Adrenal gland (tissue), 19 donors: ENCODE measurements at places on chromosomes 16 and 17.

- peak; percentile 81 for DNase-seq
Observed at GRCh38 chr17:57577751-57578607, 167.1 kb downstream of the CCDC182 start.

- no peak for DNase-seq
Observed at GRCh38 chr17:653724-654123, 60.9 kb downstream of the VPS53 start.

DNA sequence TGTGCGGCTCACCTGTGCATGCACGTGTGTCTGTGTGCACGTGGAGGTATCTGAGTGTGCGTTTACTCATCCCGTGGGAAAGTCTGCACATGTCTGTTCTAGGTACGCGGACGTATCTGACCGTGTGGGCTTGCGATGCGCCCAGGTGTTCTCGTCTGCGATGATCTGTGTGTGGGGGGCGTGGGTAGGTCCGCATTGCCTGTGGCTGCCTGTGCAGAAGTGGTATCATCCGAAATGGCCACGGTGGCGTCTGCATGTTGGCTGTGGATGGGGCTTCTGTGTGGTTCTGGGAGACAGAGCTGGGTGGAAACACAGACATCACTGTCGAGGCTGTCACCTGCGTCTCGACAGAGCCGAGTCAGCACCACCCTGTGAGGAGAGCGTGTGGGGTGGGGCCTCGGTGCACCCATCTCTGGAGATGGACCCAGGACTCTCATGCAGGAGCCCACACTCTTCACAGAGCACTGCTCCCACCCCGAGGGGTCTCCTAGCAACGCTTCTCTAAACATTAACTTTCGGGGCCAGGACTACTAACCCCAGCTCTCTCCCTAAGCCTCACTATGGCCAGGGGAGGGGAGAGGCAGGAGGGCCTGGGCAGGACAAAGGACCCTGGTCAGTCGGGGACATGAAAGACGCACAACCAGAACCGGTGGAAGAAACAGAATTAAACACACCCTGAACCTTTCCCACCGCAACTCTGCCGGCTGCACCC is 8.4 kb downstream of the DPEP1 start:
- DNase-seq, result no peak

DNA sequence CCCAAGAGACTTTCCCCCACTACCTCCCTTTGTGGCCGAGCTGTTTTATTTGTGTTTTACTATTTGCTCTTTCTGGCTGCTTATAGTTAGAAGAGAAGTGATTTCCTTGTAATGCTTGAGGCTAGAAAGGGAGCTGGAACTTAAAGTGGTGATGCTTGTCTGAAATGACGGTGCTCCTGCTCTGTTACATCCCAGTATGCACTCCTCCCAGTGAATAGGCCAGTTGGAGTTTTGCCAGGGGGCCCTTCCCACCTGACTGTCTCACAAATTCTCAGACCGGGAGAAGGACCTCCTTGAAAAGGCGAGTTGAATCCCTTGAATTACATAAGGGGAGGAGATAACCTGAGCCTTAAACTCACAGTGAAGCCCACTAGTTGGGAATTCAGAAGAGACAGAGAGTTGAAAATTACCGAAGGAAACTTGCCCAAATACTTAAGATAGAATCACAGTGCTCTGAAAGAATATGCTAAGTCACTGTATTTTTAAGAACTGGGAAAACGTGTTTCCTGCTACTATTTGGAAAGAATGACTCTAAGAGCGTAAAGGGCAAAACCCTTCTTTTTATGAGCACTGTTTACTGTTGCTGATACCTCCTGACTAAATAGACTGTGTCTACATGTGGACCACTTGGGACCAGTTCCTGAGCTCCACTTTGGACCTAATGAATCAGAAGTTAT is 84.7 kb upstream of the CLEC3A start:
- DNase-seq, result no peak

DNA sequence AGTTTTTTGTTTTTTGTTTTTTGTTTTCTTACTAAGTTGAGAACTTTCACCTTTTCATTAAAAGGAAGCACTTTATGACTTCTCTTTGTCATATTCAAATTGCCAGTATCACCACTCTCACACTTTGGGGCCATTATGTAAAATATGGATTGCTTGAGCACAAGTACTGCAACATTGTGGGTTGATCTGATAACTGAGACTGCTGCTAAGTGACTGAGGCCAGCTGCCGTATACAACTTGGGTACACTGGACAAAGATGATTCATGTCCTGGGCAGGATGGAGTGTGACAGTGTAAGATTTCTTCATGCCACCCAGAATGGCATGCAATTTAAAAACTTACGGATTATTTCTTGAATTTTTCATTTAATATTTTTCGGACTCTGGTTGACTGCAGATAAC is 7.8 kb downstream of the TTC19 start:
- no peak for DNase-seq

GRCh38 chr17:39026980-39027451 is 59.8 kb upstream of the FBXO47 start:
- DNase-seq, result peak; percentile 53

DNA sequence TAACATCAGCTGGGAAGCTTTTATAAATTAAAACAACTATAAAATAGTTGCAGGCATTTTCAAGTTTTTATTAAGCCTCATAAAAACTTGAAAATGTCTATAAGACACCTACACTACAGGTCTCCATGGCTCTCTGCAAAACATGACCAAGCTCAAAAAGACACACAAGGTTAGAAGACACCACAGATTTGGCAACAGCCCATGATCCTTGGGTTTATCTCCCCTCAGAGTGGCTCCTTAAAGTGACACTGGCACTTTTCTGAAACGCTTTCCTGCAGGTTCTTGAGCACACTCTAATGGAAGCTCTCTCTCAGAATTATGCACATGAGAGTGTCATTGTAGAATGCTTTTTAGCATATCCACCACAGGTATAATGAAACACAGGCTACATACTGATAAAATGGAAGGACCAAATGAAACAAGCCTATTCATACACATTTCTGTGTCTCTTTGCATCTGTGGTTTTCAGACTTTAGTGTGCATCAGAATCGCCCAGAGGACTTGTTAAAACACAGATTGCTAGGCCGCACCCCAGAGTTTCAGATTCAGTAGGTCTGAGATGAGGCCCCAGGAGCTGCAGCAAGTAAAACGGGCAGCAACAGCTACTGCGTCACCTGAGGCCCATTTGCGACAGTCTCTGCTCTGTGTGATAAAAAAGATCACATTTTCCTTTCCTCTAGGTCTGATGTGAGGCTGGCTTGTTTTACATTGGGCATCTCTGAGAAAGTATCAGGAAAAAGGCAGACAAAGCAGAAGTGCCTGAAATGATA is 75.0 kb upstream of the WSB1 start:
- DNase-seq, result no peak

DNA sequence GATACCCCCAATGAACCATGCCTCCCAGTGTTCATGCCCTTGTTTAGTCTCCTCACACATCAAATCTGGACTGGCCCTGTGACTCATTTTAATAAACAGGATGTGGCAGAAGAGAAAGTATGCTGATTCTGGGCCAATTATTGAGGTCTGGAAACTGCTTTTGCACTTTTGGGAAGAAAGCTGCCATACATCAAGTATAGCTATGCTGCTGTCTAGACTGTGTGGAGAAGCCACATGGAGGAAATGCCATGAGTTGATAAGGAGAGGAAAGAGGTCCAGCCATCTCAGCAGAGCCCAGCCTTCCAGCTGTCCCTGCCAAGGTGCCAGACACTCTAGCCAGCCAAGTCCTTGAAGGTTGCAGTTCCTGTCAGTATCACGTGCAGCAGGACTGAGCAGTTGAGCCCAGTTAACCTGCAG is 16.7 kb downstream of the RPRML start:
- DNase-seq, result no peak

GRCh38 chr17:7997186-7997585 is 5.2 kb upstream of the GUCY2D start:
- DNase-seq, result peak; percentile 23
